ENCODE measurements at places on chromosomes 1 and 21.
A peak's percentile ranks its signal among the peaks of the same experiment; 100 is the strongest.

GRCh38 chr1:171590022-171590421, 32.0 kb upstream of the MYOCOS start:
- DNase-seq: no peak

DNA sequence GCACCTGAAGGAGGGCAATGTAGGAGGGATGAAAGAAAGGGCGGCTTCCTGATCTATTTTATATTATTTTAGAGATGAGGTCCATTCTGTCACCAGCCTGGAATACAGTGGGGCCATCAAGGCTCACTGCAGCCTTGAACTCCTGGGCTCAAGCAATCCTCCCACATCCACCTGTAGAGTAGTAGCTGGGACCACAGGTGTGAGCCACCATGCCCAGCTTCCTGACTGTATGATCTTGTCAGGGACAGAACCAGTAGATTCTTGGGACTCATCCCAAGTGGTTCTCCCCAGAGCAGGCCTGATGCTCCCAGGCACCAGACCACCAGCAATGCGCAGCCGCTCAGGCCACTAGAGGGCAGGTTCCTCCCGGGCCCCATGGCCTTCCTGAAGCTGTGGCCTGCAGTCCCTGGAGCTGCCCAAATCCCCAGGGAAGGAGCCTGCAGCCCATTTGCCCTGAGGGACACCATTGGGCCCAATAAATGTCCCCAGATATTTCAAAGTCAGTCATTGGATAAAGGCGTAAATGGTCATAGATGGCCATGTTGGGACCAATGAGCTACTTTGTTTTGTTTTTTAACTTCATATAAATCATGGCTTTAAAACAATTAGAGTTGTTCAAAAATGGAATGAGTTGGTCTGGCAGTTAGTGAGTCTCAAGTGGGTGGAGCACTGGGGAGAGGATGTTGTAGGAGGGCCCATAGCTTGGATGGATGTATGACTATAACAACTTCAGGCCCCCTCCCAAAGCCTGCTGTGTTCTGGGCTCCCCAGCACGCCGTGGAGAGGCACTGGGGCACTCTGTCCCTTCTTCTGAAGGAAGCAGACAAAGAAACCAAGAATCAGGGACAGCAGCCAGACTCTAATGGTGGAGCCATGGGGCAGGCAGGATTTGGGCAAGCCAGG, 44.7 kb upstream of the GOLT1A start:
- DNase-seq: peak; percentile 39

DNA sequence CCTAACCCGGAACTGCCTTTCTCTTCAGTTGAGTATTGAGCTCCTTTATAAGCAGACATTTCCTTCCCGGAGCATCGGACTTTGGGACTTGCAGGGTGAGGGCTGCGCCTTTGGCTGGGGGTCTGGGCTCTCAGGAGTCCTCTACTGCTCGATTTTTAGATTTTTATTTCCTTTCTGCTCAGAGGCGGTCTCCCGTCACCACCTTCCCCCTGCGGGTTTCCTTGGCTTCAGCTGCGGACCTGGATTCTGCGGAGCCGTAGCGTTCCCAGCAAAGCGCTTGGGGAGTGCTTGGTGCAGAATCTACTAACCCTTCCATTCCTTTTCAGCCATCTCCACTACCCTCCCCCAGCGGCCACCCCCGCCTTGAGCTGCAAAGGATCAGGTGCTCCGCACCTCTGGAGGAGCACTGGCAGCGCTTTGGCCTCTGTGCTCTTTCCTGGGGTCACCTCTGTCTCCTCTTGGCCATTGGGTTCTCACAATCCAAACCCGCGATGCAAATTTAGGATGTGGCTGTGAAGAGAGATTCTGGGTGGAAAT, 3.7 kb downstream of the OLIG2 start:
- no peak for DNase-seq

DNA sequence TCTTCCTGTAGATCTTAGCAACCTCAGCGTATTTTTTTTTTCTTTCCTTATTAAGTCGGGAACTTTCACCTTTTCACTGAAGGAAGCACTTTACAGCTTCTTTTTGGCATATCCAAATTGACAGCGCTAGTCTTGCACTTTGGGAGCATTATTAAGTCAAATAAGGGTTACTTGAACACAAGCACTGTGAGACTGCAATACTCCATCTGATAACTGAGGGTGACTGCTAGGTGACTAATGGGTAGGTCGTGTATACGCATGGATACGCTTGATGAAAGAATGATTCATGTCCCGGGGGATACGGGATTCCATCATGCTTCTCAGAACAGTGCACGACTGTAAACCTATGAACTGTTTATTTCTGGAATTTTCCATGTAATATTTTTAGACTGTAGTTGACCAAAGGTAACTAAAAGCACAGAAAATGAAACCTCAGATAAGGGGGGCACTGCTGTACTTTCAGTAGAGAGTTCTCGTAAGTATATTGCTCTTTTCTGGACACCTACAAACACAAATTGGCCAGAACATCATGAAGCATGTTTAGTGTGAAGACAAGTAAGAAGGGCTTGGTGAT, 364.7 kb downstream of the SMYD3 start:
- DNase-seq: no peak

GRCh38 chr1:96130432-96130831, 591.2 kb upstream of the PTBP2 start:
- DNase-seq: no peak

GRCh38 chr1:10612436-10613160, 137.8 kb downstream of the PEX14 start:
- DNase-seq: peak; percentile 67

DNA sequence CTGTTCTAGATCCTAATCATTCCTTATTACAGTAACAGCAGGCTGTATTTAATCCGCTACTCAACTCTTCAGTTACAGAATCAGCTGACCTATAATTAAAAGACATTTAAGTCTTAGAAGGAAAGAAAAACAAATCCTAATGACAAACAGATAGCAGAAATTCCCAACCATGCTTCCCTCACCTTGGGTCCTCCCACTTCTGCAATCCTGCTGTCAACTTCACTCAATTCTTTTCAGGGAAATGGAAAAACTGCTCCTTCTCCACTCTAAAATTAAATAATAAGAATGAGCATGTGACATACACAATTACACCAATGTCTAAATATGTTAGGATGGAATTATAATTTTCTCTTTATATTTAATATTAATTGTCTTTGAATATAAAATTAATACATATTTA, 182.6 kb upstream of the LYPLAL1 start:
- DNase-seq: no peak

DNA sequence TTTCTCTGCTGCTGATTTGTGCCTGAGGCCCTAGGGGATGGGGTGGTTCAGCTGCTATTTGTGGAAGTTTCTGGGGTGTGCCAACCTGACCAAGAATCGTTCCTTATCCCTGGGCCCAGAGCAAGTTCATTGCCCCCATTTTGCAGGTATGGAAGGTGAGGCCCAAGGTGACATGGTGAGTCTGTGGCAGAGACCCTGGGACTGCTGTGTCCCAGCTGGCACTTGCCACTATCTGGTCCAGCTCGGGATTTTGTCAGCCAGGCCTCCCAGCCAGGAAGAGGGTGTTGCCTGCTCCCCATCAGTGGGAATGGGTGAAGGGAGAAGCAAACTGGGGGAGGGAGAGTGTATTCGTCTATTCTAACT, 18.9 kb upstream of the LRP8 start:
- no peak for DNase-seq

Measured in cerebellar cortex (tissue), 1 donor.